ENCODE measurements at places on chromosomes 2 and 18.
A peak's percentile ranks its signal among the peaks of the same experiment; 100 is the strongest.

GRCh38 chr18:3067722-3068121 lies 54.8 kb upstream of the LPIN2 start:
- DNase-seq = no peak

DNA sequence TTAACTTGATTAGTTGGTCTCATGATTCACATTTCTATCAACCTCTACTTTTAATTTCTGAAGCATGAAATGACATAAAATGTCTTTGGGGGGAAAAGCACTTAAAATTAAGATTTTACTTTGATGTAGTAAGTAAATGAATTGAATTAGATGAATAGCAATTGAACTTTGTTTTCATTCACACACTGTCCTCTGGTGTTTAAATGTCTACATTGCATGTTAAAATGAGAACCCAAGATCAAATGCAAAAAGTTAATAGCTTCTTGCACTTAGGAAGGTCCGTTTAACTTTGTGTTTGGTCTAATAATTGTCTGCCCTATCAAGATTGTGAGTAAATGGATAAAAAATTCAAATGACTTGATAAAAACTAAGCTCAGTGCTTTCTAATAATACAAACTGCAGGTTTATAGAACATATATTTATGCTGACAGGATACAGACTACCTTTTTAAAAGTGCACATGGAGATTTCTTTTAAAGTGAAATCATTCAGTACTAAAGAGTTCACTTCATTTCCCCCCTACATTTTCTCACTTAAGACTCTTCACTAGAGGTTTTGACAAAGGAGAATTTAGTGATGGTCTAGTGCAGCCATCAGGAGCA lies 156.2 kb upstream of the NABP1 start:
- peak; percentile 54 for DNase-seq

- no peak for DNase-seq
Measured at GRCh38 chr2:60977562-60977895, 40.0 kb upstream of the PEX13 start.

DNA sequence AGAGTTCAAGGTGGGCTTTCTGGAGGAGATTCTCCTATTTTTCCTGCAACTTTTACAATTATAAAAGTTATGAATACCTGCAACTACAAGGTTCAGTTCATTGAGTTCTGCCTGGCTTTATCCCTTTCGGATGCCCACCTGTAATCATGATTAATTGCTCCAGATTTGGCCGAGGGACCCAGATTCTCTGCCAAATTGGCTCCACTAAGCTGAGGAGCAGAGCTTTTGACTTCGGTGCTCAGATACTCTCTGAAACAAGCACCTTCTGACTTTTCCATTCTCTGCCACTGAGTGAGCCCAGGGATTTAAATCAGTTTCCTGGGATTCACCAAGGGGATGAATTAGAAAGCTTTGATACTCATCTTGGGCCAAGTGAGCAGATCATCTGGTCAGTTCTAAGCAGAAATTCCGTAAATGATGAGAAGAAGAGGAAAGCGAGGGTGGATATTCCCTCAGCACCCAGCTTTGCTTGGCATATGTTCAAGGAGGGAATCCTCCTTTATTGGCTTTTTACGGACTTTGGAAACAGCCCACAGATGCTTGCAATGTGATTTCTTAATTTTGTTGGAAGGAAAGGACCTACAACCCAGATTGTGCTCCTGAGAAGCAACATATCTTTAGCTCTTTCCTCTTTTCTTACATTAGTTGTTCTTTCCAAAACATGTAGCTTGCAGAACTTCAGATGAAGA lies 179.2 kb downstream of the SETBP1 start:
- no peak for DNase-seq

GRCh38 chr2:33530690-33531548 lies 54.5 kb downstream of the RASGRP3 start:
- peak; percentile 45 for DNase-seq

- DNase-seq = peak; percentile 16
Measured at GRCh38 chr18:332721-333510, 65.1 kb upstream of the THOC1 start.

DNA sequence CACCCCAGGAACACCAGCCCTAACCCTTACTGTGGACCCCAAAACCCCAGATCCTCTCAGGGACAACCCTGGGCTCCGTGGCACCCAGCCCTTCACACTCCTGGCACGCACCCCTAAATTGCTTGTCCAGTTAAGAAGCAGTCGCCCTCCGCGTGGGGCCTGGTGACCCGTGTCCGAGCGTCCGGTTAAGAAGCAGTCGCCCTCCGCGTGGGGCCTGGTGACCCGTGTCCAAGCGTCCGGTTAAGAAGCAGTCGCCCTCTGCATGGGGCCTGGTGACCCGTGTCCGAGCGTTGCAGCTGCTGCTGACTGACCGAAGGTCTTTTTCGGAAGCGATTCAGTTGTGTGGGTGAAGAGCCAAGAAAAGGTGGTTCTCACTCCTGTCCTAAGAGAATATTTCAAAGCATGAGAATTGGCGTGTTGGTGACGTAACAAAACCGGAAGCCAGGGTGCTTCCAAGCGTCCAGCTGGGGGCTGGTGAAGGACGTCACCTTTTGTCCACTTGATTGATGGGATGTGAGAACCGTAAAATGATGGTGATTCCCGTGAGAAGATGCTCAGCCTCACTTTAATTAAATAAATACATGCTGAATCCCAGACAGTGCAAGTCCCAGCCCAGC lies 70.5 kb downstream of the KCNG2 start:
- DNase-seq = no peak

- no peak for DNase-seq
Measured at GRCh38 chr2:24461685-24462084, 29.4 kb upstream of the NCOA1 start.

DNA sequence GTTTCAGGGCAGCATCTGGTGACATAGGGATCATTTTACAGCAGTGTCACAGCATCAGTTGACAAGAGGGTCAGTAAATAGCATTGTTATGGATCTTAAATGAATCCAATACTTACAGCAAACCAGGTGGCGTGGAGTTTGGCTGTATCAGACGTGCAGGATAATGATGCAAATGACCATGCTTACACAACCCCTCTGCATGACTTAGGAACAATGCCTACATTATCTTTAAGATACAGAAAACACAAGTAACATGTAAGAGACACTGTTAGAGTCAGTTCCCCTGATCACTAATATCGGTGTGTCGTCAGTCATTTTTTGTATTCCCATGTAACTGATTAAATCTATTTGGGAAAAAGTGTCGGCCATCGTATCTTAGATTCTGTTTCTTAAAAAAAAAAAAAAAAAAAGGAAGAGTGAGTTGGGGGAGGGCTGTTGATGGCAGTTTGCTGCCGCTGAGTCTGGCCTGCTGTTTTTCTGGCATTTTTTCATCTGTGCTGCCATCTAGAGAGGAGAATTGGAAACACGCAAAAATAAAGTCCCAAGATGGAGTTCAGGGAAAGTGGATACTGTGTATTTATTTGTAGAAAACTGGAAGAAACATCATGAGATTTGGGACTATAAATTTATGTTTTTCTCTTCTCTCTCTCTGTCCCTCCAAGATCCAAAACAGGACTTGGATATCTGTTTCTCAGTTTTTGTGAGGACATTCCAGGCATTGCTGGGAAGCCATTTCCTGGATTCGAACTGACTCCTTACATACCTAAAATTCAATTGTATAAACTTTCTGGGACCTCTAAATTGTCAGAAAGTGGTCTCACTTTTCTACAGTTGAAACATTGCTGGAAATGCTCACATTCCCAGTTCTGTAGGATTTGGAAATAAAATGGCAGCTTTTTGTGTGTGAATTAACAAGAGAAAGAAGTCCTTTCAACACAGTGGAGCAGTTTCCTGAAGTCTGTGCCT lies 60.3 kb upstream of the AGPS start:
- DNase-seq = peak; percentile 82

Measured in EH (cell line).